Stimulated activated CD4-positive, alpha-beta T cell treated with anti-CD3 and anti-CD28 coated beads, Interleukin-12 subunit alpha, Interleukin-12 subunit beta, amount 100 ng/mL, for 48 hours (primary cell): ENCODE measurements at places on chromosomes 12 and 14.

- peak; percentile 18 for DNase-seq
Observed at GRCh38 chr12:89768586-89769482, 60.2 kb upstream of the ATP2B1 start.

DNA sequence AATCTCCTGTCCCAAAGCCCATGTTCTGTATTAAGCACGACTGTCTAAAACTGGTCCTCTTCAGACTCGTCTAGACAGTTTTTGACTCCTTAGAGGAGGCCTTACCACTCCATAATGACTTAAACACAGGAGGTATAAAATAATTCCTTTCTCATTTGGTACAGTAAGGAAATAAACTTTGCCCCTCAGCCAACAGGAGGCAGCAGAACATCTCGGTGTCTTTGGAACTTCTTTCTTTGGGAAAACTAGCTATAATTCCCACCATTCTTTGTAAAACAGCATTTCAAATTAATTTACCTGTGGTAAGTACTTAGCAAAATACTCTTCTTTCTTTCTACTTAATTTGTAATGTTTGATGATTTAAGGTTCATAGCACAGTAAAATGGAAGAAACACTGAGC is 292.7 kb upstream of the G2E3 start:
- no peak for DNase-seq

- DNase-seq: no peak
Observed at GRCh38 chr14:54697001-54697400, 130.1 kb downstream of the SAMD4A start.

DNA sequence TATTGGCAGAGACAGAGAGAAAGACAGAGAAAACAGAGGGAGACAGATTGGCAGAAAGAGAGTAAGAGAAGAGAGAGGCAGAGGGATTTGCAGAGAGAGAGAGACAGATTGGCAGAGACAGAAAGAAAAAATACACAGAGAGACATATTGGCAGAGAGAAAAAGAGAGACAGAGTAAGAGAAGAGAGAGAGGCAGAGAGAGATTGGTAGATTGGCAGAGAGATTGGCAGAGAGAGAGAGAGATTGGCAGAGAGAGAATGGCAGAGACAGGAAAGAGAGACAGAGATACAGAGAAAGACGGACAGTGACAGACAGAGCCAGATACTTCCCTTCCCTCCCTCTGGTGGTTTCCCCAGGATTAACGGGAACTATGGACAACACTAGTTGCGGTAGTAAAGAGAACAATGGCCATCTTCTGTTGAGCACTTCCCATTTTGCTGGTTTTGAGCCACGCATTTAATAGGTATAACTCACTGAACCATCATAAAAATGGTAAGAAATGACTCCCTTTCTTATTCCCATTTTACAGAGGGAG is 2.6 kb upstream of the NOS1 start:
- no peak for DNase-seq

DNA sequence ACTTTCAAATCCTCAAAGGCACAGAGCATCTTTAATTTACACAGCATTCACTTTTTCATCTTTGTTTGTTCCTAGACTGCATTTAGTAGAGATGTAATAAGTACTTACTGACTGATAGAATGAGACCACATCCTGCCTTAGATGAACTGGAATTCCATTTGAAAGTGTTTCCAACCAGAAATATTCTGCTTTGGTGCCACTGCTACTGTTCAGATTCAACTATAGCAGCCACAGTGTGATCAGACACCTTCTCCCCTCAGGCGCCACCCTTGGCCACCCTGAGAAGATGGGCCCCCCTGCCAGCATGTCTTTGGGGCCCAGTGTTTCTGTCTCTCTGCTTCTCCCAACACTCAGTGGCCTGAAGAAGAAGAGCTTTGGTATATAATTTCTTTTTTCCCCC is 449.1 kb downstream of the RAD51B start:
- no peak for DNase-seq

DNA sequence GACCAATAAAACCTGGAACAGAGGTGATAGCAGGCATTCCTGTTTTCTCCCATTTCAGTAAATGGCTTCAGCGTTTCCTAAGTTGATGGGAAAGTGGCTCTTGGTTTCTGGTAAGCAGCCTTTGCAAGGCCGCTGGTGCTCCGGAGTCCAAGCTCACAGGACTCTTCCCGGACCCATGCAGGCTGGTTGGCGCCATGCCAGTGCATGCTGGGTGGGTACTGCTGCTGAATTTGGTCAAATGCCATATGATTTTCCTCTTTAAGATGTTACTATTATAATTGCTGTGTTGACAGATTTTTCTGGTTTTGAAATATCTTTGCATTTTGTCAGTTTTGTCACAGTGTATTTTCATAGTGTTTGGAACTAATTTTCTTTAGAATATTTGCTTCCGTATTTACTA is 27.7 kb downstream of the PPP2R5C start:
- no peak for DNase-seq

DNA sequence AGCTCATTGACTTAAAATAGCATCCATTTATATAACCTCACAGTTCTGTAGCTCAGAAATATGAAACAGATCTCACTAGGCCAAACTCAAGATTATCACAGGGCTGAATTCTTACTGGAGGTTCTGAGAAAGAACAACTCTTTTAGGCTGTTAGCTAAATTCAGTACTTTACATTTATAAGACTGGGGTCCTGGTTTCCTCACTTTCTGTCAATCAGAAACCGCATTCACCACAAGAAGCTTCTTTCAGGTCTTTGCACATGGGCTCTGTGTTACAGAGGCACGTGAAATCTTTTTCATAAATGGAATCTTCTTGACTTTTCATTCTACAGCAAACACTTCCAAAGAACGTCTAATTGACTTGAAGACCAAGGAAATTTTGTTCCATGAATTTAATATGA is 876.3 kb upstream of the FOXG1 start:
- no peak for DNase-seq

GRCh38 chr14:101499513-101499912 is 61.8 kb upstream of the DIO3 start:
- no peak for DNase-seq

- no peak for DNase-seq
Observed at GRCh38 chr14:34711796-34712712, 2.3 kb downstream of the CFL2 start.

DNA sequence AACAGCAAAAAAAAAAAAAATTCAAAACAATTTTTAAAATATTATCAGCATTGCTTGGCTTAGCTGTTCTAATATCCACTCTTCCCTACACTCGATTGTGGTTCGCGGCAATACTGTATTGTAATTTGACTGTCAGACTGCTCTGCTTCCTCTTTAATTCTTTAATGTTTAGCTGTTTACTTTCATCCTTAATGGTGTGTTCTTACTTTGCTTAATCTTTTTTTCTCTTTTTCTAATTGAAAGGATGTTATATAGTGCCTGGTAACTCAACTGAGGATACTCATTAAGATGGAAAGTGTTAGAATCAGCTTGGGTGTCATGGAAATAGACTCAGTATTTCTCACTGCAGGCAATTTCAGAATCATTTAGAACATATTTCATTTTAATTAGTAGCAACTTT is 2.0 kb downstream of the ANO4 start:
- DNase-seq: no peak

DNA sequence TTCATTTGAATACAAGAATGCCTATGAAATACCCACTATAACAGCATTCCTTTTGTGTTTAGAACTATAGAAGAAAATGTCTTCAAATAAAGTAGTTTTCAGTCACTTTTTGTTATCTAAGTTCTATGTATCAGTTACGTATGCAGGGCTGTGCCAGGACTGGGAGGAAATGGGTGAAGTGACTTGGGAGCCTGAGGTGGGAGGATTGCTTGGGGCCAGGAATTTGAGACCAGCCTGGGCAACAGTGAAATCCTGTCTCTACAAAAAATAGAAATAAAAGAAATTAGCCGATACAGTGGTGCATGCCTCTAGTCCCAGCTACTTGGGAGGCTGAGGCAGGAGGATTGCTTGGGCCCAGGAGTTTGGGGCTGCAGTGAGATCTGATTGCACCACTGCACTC is 22.9 kb upstream of the MANSC4 start:
- no peak for DNase-seq
